ENCODE measurements at places on chromosomes 6 and 20.

GRCh38 chr6:1391800-1392309 is 2.5 kb downstream of the FOXF2 start:
- DNase-seq: no peak

GRCh38 chr6:139602577-139602976 is 228.1 kb upstream of the CITED2 start:
- DNase-seq: no peak

- no peak for DNase-seq
These were observed 1021.6 kb downstream of the EYS start for GRCh38 chr6:64685401-64685800.

- peak; percentile 28 for DNase-seq
These were observed 32.9 kb downstream of the TRIM38 start for GRCh38 chr6:25995507-25995906.

DNA sequence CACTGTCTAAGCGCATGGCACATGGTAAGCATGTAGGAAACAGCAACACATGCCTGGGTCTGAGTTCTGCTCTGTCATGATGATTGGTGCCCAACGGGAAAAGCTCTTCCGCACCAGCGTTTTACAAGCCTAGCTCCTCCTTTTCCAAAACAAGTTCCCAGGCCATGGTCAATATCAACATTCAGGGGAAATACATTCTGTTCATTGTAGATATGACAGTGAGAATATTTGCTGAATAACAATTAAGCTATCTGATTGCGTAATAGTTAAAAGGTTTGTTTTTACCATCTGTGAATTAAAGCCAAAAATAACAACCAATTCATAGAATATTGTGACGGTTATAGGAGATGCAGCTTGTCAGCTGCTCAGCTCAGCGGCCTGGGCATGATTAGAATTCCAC is 404.3 kb upstream of the SLC35B3 start:
- no peak for DNase-seq

GRCh38 chr6:168162366-168162765 is 83.4 kb upstream of the FRMD1 start:
- no peak for DNase-seq

GRCh38 chr6:15489261-15489962 is 173.4 kb downstream of the DTNBP1 start:
- DNase-seq: no peak

DNA sequence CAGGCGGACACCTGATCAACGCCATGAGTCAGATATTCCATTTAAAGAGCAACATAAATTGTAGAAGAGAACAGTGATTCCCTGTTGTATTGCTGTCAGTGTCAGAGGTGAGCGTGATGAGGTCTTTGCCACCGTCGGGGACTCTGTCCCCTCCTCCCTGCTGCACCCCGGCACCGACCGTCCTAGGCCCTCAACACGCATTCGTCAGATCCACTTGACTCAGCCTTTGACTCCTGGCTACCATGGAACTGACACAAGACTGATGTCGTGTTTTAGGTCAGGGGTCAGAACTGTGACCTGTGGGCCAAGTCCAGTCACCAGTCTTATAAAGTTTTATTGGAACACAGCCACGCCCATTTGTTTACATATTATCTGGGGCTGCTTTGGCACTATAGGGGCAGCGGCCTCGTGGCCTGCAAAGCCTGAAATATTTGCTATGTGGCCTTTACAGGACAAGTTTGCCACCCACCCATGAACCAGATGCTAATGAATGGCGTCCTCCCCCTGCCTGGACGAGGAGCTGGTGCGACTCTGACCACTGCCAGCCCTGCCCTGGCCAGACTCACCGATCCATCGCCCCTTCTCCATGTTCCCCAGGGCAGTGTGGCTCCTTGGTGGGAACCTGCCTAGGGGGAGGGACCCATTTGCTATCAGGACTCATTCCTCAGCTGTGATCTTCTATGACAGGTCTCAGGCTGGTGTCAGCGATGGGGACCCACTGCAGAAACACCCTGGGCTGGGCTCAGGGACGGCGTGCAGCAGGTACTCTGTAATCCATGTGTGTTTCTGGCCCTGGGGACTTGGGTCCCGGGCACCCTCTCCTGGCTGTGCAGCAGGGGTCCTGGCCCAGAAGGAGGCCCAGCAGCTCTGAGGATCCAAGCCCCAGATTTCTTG is 37.5 kb upstream of the PHACTR3 start:
- no peak for DNase-seq
